Endothelial cell of umbilical vein (primary cell): ENCODE measurements at places on chromosomes 1 and 21.

GRCh38 chr1:86762336-86762735 is 58.0 kb downstream of the SH3GLB1 start:
- no peak for DNase-seq

DNA sequence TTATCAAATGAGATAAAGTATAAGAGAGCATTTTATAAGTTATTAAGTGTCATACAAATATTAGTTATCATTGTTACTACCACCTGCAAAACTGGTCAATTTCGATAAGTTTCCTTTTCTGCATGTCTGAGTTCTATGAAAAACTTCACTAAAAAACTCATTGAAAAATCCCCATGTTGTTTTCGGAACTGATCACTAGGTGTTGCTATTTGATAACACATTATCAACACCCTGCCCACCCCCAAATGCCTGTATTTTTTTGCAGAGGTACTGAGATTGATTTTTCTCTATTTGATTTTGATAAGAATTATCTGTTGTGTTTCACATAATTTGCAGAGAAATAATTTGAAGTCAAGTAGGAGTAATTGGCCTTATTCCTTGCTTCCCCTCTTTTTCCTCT is 22.1 kb upstream of the DISP1 start:
- peak; percentile 44 for DNase-seq

DNA sequence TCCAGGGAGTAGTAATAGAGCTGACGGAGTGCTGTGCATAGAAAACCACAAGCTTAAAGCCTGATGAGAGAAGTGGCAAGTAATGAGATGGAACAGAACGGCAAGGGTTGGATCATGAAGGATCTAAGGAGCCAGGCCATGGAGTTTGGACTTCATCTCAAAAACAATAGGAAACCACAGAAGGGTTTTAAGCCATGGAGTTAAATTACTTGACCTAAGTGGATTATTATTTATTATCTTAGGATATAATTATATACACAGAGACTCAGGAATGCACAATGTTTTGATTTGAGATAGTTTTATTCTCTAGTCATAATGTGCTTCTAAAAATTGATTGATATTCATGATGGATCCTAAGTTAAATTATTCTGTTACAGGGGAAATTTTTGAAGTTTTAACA is 242.4 kb downstream of the PLPP3 start:
- no peak for DNase-seq

GRCh38 chr1:37656026-37656425 is 21.3 kb upstream of the RSPO1 start:
- no peak for DNase-seq

DNA sequence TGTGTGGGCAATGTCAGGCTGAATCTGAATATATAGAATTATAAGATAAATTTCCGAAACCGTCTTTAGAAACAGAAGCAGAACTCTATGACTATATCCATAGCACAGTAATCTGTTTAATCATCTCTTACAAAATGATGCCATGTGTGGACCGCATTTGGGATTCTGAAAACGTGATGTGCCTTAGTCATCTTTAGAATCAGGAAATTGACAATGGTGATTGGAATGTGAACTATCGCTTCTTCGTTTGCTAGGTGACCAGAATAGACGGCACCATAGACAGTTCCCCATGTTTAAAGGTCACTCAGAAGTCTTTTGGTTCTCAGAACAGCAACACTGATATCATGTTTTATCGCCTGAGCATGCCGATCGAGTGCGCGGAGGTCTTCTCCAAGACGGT is 300.3 kb downstream of the ZP4 start:
- no peak for DNase-seq

- DNase-seq = no peak
These were observed 69.8 kb upstream of the TRABD2B start for GRCh38 chr1:48066936-48067335.

DNA sequence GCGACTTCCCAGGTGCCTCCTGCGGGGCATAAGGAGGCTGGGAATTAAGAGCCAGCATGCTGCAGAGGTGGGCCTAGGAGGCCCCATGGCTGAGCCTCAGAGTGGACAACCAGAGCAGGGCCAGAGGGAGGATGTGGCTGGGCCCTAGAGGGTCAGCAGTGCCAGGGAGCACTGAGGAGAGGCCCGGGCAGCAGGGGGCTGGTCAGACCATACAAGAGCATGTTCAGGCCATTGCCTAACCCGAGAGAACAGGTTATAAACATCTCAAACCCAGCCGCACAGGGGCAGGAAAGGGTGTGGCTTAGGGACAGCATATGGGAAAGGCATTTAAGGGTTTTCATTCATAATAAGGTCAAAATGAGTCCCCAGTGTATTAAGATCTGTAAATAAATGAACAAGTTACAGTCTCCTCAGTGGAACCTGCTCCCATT is 51.1 kb downstream of the IER5 start:
- DNase-seq = peak; percentile 22

DNA sequence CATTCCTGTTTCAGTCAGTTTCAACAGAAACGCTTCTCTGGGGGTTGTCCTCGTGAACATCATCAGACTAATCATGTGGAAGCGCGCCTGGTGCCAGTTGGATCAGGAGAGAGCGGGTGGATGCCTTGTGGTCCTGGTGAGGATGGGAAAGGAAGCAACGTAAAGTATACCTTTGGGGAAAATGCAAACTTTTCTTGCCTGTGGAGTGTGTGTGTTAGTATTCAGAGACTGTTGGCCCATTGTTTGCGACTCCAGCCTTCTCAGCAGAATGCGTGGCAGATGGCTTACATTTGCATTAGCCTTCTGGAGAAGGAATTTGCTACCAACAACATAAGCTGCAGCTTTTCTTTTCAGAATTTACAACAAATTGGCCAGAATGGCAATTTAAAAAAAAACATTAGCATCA is 173.9 kb downstream of the RWDD3 start:
- DNase-seq = no peak

- no peak for DNase-seq
These were observed 83.1 kb upstream of the ERRFI1 start for GRCh38 chr1:8109216-8109615.

- DNase-seq = no peak
These were observed 1341.7 kb downstream of the PLA2G4A start for GRCh38 chr1:188170411-188170810.

- DNase-seq = no peak
These were observed 653.6 kb upstream of the ADGRL4 start for GRCh38 chr1:79660129-79660528.

GRCh38 chr1:11256299-11256698 is 6.1 kb downstream of the MTOR start:
- no peak for DNase-seq

DNA sequence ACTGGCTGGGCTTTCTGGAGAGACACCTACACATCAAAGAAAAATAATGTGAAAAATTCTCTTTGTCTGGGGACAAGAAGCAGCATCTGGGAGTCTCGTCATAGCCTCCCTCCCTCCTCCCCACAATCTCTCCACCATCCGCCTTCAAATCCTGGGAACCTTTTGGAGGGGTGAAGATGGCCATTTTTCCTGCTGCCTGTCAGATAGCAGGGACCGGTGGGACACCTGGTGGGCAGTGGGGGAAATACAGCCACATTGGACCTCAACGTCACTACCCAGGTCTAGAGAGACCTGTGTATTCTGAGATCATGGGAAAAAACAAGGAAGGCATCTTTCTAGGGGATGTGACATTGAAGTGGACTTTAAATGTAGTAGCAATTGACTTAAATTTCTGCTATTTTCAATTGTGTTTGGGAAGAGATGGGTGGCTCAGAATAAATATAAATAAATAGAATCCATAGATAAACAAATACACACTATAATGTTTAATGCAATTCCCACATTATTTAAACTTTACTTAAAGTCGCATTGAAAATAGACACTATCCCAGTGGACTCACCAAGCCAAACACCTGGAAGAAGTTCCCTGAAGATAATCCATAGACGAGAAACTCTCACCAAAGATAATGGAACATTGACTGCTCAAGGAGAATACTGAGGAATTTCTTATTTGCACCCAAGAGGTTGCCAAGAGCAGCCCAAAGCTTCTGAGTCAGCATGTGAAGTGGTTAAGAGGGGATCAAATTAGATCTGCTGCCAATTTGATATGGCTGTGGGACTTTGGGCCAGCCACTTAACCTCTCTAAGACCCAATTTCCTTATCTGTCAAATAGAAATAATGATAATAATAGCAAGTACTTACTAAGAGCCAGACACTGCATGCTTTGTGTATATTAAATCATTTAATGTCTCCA is 147.6 kb upstream of the CAMK1G start:
- peak; percentile 48 for DNase-seq

- DNase-seq = peak; percentile 78
These were observed 38.6 kb downstream of the BRINP2 start for GRCh38 chr1:177209357-177209756.

DNA sequence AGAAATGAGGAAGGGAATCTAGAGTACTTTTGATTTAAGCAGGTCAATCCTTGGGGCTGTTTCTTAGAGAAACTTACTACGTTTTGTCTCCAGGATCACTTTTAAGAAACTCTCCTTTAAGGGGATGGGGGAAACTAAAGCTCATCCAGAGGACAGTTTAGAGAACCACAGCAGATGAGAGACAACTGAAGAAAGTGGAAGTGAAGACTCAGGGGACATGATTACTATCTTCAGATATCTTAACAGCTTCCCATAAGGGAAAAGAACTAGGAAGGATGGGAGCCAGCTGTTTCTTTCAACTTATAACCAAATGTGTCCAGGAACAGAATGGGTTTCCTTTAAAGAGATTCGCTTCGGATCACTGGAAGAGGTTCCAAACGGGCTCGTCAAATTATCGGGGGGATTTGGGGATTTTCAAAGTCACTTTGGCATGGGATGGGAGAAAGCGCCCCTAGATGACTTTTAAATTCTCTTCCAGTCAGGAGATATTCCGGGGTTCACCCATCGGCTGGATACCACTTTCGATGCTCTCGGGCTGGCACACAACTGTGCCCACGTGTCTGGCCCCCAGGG is 1.2 kb downstream of the SCMH1 start:
- peak; percentile 31 for DNase-seq

- DNase-seq = no peak
These were observed at the start of gene TTC22 for GRCh38 chr1:54800899-54801759. Gene TTC22 (minus strand): TSS chr1:54801323. CDS start chr1:54801163, 160 bp downstream.

GRCh38 chr1:217369271-217369981 is 261.5 kb downstream of the GPATCH2 start:
- DNase-seq = no peak

- DNase-seq = no peak
These were observed 8.7 kb downstream of the CTXND2 start for GRCh38 chr1:150895618-150896017.

DNA sequence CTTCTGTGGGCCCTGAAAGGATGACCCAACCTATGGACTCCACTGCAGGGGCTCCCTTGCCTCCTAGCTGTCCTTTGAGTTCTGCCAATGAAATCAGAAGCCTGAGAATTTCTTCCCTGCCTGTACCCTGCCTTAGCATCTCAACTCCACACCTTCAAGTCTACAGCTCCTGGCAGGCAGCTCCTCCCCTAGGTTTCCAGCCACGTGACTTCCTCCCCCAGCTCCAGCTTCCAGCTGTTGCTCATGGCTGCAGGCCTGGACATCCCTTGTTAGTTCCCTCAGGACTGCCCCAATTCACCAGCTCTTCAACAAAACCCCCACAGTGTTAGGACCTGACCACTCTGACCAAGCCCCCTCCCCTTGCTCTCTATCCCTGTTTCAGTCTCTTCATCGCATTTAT is 2.4 kb downstream of the RCAN1 start:
- no peak for DNase-seq

GRCh38 chr1:181635110-181635509 is 151.8 kb downstream of the CACNA1E start:
- DNase-seq = no peak

- no peak for DNase-seq
These were observed 350.6 kb upstream of the NCAM2 start for GRCh38 chr21:20647607-20648006.

DNA sequence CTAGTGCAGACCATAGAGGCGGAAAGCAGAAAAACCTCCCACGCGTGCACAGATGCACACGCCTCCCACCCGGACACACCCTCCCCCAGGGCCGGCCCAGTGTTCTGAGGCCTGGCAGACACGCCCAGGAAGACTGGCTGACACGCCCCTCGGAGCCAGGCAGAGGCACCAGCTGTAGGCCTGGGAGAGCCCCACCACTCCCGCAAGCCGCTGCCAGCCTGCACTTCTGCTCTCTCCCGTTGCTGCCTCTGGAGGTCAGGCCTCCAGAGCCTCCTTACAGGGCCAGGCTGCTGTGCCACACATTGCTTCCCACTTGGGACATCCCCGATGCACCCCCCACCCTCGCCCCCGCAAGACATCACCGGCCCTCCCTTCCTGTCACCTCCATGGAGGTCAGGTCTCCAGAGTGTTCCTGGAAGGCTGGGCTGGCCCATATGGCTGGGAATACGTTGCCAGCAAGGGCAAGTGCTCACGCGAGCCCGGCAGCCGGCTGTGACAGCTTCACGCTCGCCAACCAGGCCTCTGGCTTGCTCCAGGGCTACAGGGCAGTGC is 40.4 kb downstream of the CASZ1 start:
- DNase-seq = peak; percentile 11

DNA sequence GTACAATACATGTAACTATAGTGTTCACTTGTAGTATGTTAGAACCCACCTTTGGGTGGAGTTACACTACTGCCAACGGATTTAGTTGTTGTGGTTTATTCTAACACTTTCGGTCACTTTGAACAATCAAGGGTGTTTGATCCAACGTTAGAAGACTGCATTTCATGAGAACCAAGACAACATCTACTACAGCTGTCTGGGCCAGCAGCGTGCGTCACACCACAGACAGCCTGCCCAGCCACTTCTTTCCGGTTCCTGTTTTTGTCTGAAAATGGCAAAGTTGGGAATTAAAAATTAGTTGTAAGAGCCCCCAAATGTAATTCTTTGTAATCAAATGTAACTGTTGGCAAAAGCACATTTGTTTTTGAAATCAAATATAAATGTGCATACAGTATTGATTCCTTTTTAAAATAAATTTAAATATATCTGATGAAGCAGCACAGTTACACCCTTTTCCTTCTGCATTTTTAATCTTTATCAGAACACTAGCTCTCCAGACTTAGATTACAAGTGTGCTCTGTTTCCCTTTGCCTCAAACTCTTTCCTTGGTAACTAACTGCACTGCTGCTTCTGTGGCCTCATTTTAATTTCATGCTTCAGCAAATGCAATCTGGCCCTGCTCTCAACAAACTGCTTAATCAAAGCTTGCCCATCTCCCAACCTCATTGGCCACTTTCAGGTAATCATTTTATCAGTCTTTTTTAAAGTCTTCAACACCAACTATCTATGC is 86.6 kb upstream of the DPH5 start:
- DNase-seq = peak; percentile 93

DNA sequence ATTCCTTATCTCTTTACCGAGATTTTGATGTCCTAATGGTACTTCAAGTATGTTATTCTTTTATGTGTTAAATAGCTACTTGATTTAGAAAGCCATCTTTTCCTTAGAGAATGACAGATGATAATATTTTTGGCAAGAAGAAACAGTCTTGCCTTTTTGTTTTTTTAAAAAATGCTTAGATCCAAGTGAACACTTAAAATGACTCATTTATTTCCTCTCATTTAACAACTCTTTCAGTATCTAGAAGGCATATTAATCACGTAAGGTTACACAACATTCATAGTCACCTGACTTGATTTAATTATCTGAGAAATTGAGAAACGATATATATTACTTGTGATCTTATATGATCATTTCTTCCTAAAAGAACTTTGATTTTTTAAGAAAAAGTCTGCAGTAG is 52.4 kb downstream of the SUCO start:
- DNase-seq = peak; percentile 72
